Stimulated activated CD8-positive, alpha-beta memory T cell treated with anti-CD3 and anti-CD28 coated beads, Interleukin-7, amount 100 ng/mL, for 48 hours (primary cell): ENCODE measurements at places on chromosomes 3 and 15.

- DNase-seq = no peak
Measured at GRCh38 chr3:149767720-149768119, 15.4 kb upstream of the COMMD2 start.

DNA sequence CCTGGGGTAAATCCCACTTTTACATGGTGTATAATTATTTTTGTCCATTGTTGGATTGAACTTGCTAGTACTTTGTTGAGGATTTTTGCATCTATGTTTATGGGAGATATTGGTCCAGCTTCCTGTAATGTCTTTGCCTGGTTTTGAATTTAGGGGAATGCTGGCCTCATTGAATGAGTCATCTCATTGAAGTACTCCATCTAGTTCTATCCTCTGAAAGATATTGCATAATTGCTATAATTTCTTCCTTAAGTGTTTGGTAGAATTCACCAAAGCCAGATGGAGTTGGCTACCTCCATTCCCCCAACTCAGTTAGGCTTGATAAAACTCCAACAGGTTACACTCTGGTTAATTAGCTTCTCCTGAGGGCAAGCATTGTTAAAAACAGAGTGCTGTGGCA lies 237.4 kb upstream of the TGFBR2 start:
- DNase-seq = no peak

DNA sequence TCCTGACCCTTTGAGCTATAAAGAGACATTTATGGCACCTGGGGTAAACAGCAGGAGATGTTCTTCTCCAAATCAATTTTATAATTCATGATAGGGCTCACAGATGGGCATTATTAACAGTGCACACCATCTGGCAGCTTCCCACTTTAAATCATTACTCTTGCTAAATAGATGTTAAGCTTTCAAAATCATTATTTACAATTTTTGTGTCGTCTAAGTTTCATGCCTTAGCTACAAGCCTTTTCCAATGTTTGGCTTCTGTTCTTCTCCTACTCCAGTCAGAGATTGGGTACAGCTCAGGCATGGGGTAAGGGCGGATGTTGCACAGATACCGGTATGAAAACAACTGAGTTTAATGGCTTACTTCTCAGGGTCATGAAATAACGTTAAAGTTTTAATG lies 120.9 kb upstream of the PFN2 start:
- DNase-seq = no peak

GRCh38 chr3:99651531-99651930 lies 13.1 kb downstream of the COL8A1 start:
- DNase-seq = no peak

GRCh38 chr3:80010021-80010571 lies 242.3 kb upstream of the ROBO1 start:
- no peak for DNase-seq

DNA sequence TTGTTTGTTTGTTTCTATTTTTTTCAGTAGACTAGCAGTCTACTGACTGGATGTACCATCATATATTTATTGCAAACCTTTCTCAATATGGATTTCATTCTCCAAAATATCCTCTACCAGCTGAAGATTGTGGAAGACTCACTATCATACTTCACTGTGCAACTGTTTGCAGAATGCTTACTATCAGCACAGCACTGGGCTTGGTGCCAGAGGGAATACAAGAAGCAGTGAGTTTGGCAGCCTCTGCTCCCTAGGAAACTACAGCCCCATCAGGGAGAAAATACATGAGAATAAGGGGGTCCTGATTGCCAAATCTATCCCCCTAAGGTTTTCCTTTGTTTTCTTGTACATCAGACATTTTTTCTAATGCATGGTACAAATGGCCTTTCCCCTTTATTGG lies 27.5 kb downstream of the AQP9 start:
- no peak for DNase-seq

DNA sequence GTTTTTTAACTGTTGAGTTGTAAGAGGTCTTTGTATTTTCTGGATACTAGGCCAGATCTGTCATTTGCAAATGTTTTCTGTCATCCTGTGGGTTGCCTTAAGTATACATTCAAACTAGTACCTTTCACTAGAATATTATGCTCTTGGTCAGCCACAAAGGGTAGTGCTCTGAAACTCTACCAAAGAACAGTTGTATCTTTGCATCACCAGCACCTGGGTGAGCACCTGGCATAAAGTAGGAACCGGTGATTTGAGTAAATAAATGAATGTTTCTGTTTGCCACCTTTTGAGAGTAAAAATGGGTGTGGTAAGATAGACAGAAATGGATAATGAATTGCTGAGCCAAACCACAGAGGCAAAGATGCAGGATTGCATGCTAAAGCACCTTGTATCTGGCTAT lies 98.7 kb downstream of the SLCO3A1 start:
- DNase-seq = no peak

DNA sequence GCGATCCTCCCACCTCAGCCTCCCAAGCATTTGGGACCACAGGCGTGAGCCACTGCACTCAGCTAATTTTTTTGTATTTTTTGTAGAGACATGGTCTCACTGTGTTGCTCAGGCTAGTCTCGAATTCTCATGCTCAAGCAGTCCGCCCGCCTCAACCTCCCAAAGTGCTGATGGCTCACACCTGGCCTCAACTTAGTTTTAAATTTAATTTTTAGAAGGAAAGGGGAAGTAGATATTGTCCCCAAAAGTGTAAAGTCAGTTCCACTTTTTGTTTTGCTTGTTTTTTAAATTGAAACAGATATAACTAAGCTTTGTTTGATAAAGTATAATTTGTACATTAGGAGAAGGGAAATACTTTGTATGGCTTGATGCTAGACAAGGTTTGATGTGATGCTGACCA lies 31.3 kb upstream of the NFKBIZ start:
- DNase-seq = no peak

DNA sequence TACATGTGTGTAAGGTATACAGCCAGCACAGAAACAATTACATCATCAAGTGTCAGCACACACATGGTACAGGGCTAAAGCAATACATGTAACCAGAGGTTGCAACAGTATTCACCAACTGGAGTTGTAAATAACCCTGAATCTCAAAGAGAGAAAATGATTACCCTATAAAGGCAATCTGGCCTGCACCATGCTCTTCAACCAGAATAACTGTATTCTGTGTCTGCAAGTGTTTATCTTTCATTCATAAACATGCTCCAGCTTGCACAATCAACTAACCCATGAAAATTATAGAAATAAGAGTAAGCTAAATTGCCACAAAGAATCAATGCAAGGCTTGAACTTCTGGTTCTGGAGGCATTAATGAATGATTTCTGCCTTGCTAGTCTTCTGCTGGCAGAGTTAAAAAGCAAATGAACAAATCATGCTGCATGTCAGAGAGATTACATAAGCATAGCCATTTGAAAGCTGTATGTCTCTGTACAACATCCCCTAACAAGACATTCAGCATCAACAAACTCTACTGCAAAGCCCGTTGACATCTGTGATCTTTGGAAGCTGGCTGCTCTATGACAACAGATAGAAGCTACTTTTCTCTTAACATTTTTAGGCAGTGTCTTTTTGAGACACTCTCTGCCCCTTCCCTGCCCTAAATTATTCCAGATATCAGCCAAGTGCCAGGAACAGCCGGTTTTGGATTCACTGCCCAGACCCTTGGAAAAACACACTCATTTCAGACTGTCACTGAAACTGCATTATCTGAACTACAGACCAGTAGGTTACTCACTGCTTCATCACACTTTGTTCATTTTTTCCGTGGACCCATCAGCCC lies 871.0 kb downstream of the OTOL1 start:
- no peak for DNase-seq

DNA sequence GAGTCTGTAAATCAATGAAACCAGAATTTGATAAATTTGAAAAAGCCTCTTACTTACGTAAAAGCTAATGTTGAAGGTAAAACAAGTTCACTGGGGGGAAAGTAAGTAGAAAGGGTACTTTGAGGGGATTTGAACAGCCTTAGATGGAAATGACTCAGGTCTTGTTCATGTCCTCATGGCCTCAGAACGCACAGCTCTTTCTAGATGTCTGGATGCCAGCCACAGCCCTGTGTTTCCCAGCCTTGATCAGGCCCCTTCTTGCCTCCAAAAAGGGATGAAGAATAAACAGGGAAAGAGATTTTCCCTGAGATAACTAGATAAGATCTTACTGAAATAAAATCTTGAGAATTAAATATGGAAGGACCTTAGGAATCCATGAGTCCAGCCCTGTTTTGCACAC lies 237.1 kb upstream of the GOLGA6L4 start:
- no peak for DNase-seq

- DNase-seq = no peak
Measured at GRCh38 chr3:33980252-33980651, 181.8 kb downstream of the PDCD6IP start.

DNA sequence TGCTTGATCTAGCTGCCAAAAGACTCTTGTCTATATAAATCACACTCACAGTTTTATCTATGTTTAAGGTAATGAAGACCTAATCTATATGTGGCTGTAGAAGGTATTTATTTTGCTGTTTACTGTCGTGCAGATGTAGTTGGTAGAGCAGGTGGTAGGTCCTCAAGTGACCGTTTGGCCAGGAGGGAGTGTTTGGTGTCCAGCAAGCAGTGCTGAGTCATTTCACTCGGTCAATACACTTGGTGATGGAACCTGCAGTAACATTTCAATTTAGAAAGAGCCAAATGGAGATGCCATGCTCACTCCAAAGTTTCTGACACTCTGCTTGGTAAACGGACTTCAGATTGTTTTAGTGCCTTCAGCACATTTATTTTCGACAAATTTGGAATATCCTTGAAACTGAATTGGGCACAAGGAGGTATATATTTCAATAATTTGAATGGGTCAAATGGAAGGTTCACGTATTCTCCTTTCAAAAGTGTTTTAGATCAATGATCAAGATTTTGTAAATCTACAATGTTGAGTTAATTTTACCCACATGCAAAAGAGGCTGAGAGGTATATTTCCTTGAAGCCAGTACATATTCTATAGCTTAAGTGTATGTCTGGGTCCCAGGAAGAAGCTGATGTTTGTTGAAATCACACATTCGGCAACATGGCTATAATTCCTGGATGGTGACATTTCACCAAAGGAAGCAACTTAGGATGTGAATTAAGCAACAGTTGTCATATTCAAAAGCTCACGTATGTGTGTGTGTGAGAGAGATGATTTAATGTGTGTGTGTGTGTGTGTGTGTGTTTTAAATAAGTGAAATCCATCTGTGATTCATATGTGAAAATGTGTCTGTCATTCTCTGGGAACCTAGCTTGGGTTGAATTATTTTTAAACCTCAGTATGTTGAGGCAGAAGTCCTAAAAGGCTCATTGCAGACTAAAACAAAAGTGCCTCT lies 7.7 kb upstream of the CX3CR1 start:
- DNase-seq = no peak

- no peak for DNase-seq
Measured at GRCh38 chr3:78455166-78455565, 1312.6 kb downstream of the ROBO1 start.

DNA sequence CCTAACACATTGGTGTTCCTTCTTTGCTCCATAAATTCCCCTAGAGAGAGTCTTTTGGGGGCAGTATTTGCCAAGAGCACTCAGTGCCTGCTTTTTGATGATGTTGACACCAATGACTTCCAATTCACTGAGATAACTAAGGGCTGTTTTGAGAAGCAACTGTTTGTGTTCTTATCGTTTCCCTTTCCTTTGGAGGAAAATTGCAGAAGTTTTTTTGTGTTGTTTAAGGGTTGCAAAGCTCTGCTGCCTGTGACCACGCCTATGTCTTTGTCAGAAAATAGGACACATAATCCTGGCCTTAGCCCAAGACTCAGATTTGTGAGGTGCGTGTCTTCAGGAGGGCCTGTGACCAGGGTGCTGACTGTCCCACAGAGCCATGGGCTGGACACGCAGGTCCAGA lies 99.6 kb downstream of the FAM43A start:
- no peak for DNase-seq

DNA sequence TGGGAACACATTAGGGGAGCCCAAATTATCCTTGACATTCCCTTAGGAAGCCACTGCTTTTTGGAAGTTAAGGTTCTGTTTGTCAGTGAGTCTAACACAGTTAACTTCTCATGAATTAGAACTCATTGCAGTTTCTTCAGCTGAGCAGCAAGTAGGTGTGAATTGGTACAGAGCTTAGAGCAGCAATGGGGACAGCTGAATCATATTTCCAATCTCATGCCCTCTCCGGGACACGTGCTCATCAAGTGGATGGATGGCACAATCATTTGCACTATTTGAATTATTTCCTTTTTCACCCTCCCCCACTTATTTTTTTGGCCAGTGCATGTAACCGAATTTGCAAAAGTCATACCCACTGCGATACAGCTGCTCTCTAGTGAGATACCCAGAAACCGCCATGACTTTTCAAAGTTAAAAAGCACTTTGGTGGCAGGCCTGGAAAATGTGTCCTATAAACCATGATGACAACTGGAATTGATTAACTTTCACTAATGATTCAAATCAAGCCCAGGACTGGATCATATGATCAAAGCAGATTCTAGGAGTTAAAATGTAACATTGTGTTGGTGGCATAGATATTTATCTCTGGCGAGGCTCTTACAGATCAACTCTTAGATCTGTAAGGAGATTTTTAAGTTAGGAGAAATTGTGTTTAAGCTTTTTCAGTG lies 76.4 kb downstream of the EBLN2 start:
- DNase-seq = no peak

- no peak for DNase-seq
Measured at GRCh38 chr3:32399030-32399620, 7.5 kb downstream of the CMTM7 start.

- DNase-seq = no peak
Measured at GRCh38 chr3:129016720-129017483, 15.8 kb downstream of the EFCC1 start.

- DNase-seq = no peak
Measured at GRCh38 chr3:69246612-69247011, 124.2 kb upstream of the LMOD3 start.

- DNase-seq = no peak
Measured at GRCh38 chr3:52019352-52020080, 23.8 kb upstream of the RPL29 start.

DNA sequence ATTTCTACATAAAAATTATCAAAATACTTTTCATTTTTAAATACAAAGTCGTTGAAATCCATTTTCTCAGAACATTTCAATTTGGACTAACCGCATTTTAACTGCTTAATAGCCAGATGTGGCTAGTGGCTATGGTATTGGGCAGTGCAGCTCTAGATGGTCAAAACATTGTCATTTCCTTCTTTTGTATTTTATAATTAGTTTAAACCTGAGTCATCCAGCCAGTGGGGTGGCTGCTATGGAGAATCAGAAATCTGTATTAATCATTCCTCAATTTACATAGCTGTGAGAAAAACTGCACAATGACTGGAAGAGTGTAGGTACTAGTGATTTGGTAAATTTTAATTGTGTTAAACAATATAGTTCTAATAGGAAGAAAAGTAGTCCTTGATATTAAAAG lies 245.3 kb downstream of the PDZRN3 start:
- DNase-seq = no peak

GRCh38 chr3:18223571-18223970 lies 201.6 kb downstream of the SATB1 start:
- no peak for DNase-seq

DNA sequence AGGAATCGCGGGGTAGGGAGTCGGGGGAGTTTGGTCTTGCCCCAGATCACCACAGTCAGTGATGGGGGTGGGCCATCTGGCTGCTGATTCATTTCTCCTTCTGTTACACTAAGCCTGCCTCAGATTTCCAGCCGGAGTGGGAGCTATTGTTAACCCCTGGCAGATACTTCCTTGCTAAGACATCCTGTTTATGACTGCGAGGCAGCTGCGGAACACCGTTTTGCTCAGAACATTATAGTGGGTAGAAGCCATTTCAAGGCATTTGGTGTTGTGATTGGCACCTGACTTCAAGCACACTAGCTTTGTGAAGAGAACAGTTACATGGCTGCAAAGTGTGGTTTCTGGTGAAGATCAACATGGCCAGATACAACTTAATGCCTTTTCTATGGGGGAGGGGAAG lies 73.8 kb downstream of the FLNB start:
- DNase-seq = no peak

GRCh38 chr3:78757731-78758130 lies 1010.1 kb downstream of the ROBO1 start:
- no peak for DNase-seq
